ENCODE measurements at places on chromosomes 7 and 10.

GRCh38 chr10:71745664-71746250 lies 26.2 kb upstream of the C10orf105 start:
- H3K4me1 ChIP-seq: peaks cover 15% of the 10 kb centered on the region
- H3K27me3 ChIP-seq: no peaks in the 10 kb centered on the region
- H3K4me3 ChIP-seq: no peak overlapping the region
- no peak for DNase-seq

GRCh38 chr10:23478570-23478969 lies 39.7 kb downstream of the OTUD1 start:
- H3K4me1 ChIP-seq: no peaks in the 10 kb centered on the region
- no peaks in the 10 kb centered on the region for H3K36me3 ChIP-seq
- no peak for DNase-seq
- H3K27ac ChIP-seq: no peak overlapping the region
- H3K27me3 ChIP-seq: no peaks in the 10 kb centered on the region
- no peak overlapping the region for H3K4me3 ChIP-seq

DNA sequence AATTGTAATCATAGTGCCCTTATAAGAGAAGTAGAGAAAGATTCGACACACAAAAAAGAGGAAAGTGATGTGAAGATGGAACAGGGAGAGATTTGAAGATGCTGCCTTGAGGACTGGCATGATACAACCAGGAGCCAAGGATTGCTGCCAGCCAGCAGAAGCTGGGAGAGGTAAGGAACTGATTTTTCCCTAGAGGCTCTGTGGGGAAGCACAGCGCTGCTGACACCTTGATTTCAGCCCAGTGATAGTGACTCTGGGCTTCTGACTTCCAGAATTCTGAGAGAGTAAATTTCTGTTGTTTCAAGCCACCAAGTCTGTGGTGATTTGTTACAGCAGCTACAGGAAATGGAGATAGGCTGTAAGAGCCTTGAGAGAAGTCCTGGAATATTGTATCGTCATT lies 98.2 kb downstream of the RAB11FIP2 start:
- no peaks in the 10 kb centered on the region for H3K36me3 ChIP-seq
- H3K27ac ChIP-seq: no peak overlapping the region
- no peak overlapping the region for H3K4me3 ChIP-seq
- no peak for DNase-seq

DNA sequence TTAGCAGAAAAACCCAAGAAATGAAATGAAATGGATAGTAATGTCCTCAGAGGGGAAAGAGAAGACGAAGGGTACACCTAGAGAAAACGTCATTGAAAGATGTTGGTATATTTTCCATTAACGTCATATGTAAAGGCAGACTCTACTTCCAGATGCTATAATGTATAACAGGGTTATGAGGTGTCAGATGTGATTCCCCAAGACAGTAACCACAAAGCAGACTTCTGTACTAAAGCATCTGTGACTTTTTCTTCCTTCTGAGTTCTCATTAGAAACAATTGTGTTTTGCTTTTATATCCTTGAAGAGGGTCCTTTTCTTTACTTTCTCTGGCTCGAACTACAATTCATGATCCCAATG lies 37.4 kb downstream of the LRRC72 start:
- H3K27me3 ChIP-seq: no peaks in the 10 kb centered on the region
- H3K36me3 ChIP-seq: no peaks in the 10 kb centered on the region
- no peak for DNase-seq
- H3K27ac ChIP-seq: no peak overlapping the region
- H3K4me3 ChIP-seq: no peak overlapping the region

- H3K27ac ChIP-seq: peak overlapping the region; percentile 32
- DNase-seq: no peak
- no peaks in the 10 kb centered on the region for H3K27me3 ChIP-seq
- no peak overlapping the region for H3K4me3 ChIP-seq
Observed at GRCh38 chr10:14779001-14779651, 4.4 kb upstream of the FAM107B start.

DNA sequence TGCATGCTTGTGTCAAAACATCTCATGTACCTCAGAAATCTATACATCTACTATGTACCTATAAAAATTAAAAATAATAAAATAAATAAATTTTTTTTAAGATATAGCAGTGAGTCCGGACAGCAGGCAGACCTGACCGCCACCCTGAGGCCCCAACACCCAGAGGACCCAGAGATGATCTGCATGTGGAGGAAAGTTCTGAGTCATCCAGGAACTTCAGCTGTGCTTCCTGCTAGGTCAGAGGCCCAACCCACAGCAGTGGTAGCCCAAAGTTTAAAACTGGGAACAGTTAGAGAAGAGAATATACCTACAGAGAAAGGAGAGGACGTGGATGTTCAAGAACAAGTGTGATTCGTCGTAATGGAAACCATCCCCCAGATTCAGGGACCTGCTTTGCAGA lies 683.7 kb upstream of the NRP1 start:
- H3K4me3 ChIP-seq: no peak overlapping the region
- no peak overlapping the region for H3K27ac ChIP-seq
- no peaks in the 10 kb centered on the region for H3K36me3 ChIP-seq

DNA sequence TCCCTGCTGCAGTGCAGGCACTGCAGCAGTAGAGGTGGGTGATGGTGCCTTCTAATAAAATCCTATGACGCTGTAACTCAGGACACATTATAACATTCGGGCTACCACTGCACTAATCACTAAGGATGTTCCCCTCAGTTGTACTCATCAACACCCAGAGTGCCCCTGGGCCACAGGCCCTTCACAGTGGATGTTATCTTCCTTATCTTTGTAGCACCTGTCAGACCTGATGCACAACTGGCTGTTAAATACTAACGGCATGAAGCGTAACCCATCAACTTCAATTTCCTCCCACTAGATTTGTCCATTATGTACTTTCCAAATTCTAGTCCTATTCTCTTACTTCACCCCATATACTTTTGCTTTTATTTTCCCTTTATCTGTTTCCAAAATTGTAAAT lies 66.3 kb downstream of the PARD3 start:
- no peak for DNase-seq
- H3K36me3 ChIP-seq: no peaks in the 10 kb centered on the region
- H3K4me3 ChIP-seq: no peak overlapping the region
- no peaks in the 10 kb centered on the region for H3K4me1 ChIP-seq
- no peaks in the 10 kb centered on the region for H3K27me3 ChIP-seq
- H3K27ac ChIP-seq: no peak overlapping the region

- DNase-seq: no peak
- H3K27ac ChIP-seq: no peak overlapping the region
- no peaks in the 10 kb centered on the region for H3K36me3 ChIP-seq
- no peak overlapping the region for H3K4me3 ChIP-seq
- no peaks in the 10 kb centered on the region for H3K4me1 ChIP-seq
Observed at GRCh38 chr7:20466543-20467021, 135.9 kb downstream of the ITGB8 start.

GRCh38 chr7:2601065-2601464 lies 30.7 kb upstream of the TTYH3 start:
- H3K4me3 ChIP-seq: no peak overlapping the region
- no peaks in the 10 kb centered on the region for H3K4me1 ChIP-seq
- DNase-seq: no peak
- H3K36me3 ChIP-seq: peaks cover 9% of the 10 kb centered on the region

- H3K4me1 ChIP-seq: peaks cover 2% of the 10 kb centered on the region
- H3K27ac ChIP-seq: no peak overlapping the region
Observed at GRCh38 chr7:108135446-108136190, 5.5 kb upstream of the LAMB4 start.

GRCh38 chr7:143492799-143493739 lies 15.4 kb downstream of the TAS2R41 start:
- peak overlapping the region; percentile 99 for H3K27ac ChIP-seq
- no peak overlapping the region for H3K4me3 ChIP-seq
- H3K27me3 ChIP-seq: no peaks in the 10 kb centered on the region
- peak; percentile 24 for DNase-seq
- no peaks in the 10 kb centered on the region for H3K36me3 ChIP-seq
- peaks cover 56% of the 10 kb centered on the region for H3K4me1 ChIP-seq

DNA sequence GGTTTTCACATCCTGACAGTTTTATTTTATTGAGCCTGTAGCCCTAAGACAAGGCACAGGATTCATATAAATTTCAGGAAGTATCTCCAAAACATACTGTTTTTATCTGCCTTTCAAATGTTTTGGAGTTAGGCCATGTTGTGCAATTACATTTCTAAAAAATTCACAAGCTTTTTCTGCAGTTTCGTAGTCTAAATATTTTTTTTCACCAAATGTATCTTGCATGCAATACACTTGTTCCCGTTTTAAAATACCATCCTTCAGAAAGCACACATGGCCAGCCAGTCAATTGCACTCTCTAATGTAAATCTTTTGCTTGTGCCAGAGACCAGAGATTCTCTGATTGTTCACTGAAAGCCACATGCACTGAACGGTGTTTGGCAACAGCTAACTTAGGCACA lies 161.5 kb upstream of the PRKCQ start:
- no peak overlapping the region for H3K27ac ChIP-seq
- no peak overlapping the region for H3K4me3 ChIP-seq
- peak; percentile 21 for DNase-seq
- no peaks in the 10 kb centered on the region for H3K27me3 ChIP-seq

GRCh38 chr7:116501425-116502167 lies 2.1 kb downstream of the CAV2 start:
- H3K27me3 ChIP-seq: no peaks in the 10 kb centered on the region
- peak; percentile 86 for DNase-seq
- H3K4me1 ChIP-seq: peaks cover 48% of the 10 kb centered on the region
- peak overlapping the region; percentile 83 for H3K27ac ChIP-seq

DNA sequence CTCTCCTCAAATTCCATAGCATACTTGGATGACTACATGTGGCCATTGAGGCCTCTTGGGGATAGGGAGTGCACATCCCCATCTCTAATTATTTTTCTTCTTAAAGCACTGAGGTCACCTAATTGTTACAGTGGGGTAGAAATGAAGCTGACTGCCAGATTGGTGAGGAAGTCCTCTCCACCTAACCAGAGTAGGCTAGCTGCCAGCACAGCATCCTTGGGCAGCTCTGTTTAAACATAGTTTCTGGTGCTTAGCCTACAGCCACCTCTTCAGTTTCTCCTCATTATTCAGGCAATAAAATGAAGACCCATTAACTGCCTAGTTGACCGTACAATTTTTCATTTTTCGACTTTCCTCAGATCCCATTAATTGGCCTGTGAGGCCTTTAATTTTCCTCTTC lies 104.6 kb downstream of the MLLT10 start:
- no peaks in the 10 kb centered on the region for H3K4me1 ChIP-seq
- H3K27me3 ChIP-seq: no peaks in the 10 kb centered on the region
- H3K4me3 ChIP-seq: no peak overlapping the region
- H3K36me3 ChIP-seq: no peaks in the 10 kb centered on the region

DNA sequence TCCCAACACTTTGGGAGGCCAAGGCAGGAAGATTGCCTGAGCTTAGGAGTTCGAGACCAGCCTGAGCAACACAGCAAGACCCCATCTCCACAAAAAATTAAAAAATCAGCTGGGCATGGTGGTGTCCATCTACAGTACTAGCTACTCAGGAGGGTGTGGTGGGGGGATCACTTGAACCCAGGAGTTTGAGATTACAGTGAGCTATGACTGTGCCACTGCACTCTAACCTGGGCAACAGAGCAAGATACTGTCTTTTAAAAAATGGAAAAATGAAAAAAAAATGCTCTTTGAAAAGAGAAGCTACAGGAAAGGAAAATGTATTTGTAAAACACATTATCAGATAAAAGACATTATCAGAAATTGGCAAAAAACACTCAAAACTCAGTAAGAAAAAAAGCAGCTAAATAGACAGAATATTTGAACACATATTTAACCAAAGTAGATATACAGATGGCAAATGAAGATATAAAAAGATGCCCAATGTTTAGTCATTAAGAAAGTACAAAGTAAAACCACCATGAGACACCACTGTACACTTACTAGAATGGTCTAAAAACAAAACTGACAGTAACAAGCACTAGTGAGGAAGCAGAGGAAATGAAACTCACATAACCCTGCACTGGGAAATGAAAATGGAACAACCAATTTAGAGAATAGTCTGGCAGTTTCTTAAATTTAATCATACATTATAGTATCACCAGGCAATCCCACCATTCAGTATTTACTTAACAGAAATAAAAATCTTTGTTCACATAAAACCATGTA lies 40.5 kb downstream of the NRBF2 start:
- H3K27me3 ChIP-seq: no peaks in the 10 kb centered on the region
- no peaks in the 10 kb centered on the region for H3K4me1 ChIP-seq
- no peak overlapping the region for H3K4me3 ChIP-seq
- H3K36me3 ChIP-seq: peaks cover 44% of the 10 kb centered on the region

DNA sequence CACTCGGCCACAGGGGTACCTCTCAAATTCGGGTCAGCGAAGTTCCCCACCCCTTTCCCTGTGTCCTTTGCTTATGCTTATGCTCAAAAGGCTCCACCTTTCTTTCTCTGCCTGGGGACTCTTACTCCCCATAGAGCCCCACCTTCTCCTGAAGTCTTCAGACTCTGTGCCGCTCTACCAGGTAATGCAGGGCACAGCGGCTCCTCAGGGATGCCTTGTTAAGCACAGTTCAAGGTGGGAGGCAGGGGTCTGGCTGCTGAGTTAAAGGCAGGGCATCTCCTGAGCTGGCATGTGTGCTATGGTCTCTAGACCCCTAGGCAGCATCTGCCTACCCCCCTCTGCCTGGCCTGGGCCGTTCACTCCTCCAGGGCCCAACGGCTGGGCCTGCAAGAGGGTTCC lies 3.0 kb upstream of the CXCL12 start:
- H3K4me1 ChIP-seq: no peaks in the 10 kb centered on the region
- peaks cover 15% of the 10 kb centered on the region for H3K27me3 ChIP-seq
- DNase-seq: no peak
- H3K4me3 ChIP-seq: no peak overlapping the region

DNA sequence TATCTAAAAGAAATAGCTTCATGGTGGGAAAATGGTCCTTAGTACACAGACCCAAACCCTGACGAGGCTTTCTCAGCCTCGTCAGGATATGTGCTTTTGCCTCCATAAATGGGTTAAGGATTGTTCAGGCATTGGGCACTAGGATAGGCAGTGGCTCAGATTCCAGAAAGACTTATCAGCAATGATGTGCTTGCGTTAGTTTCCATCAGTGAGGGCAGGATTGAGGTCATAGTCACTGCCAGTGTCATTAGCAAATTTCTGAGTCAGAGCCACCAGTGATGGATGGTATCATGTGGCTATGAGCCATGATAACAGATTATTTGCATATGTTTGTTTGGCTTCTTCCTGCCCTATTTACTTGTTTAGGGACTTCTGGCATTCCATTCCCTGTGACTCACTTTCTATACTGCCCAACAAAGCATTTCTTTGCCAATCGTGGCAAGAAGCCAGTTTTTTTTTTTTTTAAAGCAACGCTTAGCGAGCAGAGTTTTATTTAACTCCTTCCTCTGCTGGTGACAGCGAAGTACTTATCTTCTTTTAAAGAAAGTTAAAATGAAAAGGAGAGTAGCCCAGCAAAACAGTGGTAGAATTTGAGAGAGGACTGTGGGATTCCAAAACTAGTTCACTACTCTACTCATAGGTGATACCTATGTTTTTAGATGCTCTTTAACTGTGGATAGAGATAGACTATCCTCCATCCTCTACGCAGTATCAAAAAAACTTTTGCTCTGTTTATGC lies 44.4 kb downstream of the MYPN start:
- H3K4me1 ChIP-seq: peaks cover 14% of the 10 kb centered on the region
- peak overlapping the region; percentile 79 for H3K27ac ChIP-seq
- peak; percentile 94 for DNase-seq
- no peak overlapping the region for H3K4me3 ChIP-seq
- H3K36me3 ChIP-seq: no peaks in the 10 kb centered on the region

Data from endothelial cell of umbilical vein (primary cell).